ENCODE measurements at places on chromosomes 3 and 15.
A peak's percentile ranks its signal among the peaks of the same experiment; 100 is the strongest.

DNA sequence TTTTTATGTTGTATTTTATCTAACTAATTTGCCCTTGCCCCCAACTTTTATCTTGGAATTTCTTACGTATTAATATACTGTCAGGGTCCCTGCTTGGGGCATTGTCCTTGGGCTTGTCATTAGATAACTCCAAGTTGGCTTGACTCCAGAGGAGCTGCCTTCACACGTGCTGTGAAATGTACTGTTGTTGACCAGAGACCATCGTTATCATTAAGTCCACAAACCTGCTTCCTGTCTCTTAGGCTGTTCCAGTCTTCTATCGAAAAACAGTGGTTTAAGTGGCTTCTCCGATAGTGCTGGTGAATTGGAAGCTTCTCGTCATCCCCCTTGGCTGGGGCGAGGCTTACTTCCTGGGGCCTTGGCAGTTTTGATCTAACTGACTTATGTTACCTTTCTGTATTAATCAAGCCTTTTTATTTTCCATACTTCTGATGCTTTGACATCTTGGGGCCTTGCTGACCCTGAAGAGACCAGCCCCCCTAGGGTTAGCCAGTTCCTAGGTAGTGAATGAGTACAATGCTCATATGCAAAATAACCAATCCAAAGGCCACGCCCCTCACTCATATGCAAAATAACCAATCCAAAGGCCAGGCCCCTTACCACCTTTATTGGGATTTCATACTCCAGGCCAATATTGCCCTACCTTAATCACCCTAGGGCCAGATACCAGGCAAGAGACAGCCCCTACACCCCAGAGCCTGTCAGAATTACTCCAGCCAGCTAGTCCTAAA lies 164.5 kb downstream of the IGF1R start:
- DNase-seq, result no peak

- DNase-seq, result no peak
Measured at GRCh38 chr3:128253150-128253549, 99.9 kb downstream of the EEFSEC start.

GRCh38 chr15:52680761-52681160 lies 1.6 kb upstream of the ATOSA start:
- no peak for DNase-seq

GRCh38 chr3:193791041-193792032 lies 198.3 kb downstream of the OPA1 start:
- no peak for DNase-seq

DNA sequence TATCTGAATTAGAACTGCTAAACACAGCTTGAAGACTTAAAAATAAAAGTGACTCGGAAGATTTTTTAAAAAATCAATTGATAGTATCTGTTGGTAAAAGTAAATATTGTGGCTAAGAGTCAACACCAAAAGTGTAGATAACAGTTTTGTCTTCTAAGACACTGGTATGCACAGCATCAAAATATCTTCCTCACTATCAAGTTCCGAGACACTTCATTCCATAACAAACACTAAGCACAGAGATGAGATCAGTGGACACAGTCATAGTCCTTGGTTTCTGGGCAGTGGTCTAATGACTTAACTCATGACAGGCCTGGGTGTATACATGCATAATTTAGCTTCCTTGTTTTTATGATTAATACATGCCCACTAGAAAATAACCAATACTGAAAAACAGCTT lies 63.2 kb downstream of the PXYLP1 start:
- DNase-seq, result no peak

DNA sequence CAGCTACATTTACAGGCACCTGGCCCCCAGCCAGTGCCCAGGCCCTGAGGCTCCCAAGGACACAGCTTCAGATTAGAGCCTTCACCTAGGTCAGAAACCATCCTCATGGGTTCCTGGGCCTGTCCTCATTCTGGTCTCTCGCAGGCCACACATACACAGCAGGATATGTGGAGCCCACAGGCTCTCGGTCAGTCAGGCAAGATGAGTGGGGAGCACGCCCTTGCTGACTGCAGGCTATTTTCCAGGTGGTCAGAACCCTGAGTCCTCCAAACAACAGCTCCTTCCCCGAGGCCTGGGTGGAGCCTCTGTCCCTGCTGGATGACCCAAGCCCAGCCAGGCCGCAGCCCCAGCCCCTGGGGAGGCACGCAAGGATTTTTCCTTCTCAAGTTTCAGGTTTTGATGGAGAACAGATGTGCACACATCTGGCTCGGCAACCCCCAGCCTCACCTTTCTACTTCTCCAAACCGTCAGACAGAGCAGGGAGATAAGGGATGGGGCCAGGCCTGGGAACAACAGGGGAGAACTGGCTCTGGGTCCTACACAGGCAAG lies 1.6 kb downstream of the STRA6 start:
- no peak for DNase-seq

DNA sequence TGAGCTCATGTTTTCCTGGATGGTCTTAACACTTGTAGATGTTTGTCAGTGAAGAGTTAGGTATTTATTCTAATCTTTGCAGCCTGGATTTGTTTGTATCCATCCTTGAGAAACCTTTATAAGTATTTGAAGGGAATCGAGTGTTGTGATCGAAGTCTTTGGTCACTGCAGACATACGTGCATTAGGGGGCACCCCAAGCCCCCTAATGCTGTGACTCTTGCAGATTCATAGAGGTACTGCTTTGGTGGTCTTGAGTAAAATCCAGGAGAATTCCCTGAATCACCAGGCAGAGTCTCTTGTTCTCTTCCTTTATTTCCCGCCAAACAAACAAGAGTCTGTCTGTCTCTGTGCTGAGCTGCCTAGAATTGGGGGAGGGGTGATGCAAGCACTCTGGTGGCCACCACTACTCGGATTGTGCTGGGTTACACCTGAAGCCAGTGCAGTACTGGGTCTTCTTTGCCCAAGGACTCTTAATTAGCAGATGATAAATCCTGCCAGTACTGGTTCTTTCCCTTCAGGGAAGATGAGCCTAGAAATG lies 170.5 kb upstream of the POU1F1 start:
- no peak for DNase-seq

DNA sequence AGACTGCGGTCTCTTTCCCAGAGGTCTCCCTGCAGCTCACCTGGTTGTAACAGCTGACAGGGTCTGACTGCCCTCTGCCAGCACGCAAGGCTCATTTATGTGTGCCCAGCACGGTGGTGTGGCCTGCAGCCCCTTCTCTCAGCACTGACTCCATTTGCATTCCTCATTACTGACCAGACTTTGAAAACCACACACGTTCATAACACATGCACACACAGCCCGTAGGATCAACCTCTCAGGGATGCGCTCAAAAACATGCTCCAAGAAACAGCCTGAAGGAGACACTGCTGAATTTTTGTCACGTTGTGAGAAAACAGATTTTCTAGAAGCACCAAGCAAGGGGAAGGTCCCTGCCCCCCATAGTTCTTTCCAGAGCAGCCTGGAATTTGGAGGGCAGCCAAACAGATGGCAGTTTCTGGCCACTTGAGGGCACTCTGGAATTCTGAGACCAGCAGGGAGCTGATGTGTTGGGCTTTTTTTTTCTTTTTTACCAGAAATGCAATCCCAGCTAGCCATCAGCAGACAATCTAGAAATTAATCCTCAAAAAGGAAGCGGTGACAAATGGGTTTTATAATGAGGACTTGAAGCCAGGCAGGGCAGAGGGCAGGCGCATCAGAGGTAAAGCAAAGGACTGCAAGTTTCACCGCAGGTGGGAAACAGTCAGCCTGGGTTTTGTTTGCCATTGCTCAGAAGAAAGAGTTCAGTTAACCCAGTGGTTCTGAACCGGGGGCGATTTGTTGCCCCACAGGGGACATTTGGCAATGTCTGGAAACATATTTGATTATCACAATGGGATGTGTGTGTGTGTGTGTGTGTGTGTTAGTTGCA lies 170.5 kb upstream of the PROK2 start:
- DNase-seq, result no peak

DNA sequence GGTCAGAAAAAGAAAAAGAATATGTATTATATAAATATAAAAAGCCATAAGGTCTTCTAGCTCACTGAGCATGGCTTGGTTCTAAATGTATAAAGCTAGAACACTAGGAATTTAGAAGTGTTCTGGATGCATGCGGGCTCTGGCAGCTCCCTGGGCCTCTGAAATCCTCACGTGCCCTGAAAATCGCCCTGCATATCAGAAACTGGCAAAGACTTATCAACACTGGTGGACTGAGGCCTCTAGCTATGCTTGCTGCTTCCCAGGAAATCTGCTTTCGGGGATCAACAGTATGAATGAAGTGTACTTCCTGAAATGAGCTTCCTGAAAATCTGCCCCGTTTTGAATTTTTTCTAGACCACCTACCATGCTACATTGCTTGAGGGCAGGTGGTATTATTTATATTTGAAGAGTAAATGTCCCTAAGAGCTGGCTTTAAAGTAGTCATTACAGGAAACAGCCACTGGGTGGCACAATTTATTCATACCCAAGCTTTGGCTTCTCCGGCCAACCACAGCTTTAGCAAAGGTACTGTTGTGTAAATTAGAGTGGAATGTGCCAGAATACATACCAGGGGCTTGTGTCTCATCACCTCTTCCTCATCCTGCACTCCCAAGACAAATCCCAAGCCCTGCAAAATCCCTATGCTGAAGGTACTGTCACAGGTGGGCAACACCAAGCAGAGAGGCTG lies 17.7 kb downstream of the CRTAP start:
- no peak for DNase-seq

DNA sequence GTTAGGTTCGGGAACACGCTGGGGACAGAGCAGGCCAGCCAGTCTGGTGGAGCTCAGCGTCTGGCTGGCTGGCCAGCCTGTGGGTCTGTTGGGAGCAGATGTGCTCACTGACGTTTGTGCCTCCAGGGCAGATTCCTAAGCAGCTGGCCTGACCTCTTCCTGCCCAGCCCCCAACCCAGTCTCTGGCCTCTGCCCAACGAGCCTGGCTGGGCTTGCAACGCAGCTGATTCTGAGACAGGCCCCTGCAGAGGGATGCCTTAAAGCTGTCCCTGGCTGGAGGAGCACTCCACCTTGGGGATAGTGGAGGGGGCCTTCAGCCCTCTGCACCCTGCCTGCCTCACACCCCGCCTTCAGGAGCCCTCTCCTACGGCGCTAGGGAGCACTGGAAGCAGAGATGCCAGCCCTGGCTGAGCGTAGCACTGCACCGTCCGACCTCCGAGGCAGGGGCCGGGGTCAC lies 46.0 kb downstream of the KLF13 start:
- no peak for DNase-seq

GRCh38 chr3:12993517-12994356 lies 79.5 kb downstream of the IQSEC1 start:
- DNase-seq, result no peak

DNA sequence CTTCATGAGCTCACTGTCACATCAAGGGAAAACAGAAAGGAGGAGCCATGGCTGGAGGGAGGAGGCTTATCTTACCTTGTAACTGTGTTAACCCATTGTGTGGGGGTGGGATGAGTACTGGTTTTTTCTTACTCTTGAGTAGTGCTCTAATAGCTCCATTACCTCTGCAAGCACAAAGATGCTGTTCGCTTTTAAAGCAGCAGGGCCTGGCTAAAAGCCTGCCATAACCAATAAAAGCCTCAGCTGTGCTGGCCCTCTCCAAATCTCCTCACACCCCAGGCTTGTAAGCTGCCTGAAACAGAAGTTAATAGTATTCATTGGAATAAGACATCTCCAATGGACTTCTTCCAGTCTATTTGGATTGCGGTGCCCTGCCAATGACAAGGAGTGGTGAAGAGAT lies 544.1 kb downstream of the TUSC7 start:
- DNase-seq, result no peak

GRCh38 chr3:87494264-87494663 lies 217.9 kb upstream of the POU1F1 start:
- no peak for DNase-seq

DNA sequence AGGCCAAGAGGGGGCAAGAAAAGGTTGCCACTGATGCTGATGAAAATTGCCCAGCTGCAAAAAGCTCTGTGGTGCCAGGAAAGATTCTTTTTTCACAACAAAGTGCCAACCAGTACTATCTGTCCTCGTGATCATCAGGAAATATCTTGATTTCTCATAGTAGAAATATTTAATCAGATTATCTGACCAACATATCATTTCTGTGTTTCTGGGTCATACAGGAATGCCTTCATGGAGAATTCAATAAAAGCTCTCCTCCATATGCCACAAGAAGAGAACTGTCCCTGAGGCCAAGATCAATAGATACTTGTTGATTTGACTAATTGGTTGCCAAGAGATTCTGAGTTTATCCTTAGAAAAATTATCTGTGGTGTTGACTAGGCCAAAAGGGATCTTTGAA lies 63.5 kb downstream of the FSIP1 start:
- DNase-seq, result no peak

- no peak for DNase-seq
Measured at GRCh38 chr15:25345943-25346342, 92.9 kb downstream of the UBE3A start.

DNA sequence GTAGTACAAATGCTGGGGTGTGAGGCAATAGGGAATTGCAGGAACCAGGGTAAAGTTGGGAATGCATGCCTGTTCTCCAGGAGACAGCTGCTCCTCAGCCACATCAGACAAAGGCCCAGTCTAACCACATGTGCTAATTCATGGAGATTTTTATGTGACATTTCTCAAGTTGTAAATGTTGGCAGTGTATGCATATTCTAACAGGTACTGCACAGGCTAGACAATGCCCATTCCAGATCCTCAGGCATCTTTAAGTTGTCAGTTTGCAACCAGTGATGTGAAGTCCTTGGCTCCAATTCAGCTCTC lies 84.9 kb downstream of the EEFSEC start:
- DNase-seq, result no peak

DNA sequence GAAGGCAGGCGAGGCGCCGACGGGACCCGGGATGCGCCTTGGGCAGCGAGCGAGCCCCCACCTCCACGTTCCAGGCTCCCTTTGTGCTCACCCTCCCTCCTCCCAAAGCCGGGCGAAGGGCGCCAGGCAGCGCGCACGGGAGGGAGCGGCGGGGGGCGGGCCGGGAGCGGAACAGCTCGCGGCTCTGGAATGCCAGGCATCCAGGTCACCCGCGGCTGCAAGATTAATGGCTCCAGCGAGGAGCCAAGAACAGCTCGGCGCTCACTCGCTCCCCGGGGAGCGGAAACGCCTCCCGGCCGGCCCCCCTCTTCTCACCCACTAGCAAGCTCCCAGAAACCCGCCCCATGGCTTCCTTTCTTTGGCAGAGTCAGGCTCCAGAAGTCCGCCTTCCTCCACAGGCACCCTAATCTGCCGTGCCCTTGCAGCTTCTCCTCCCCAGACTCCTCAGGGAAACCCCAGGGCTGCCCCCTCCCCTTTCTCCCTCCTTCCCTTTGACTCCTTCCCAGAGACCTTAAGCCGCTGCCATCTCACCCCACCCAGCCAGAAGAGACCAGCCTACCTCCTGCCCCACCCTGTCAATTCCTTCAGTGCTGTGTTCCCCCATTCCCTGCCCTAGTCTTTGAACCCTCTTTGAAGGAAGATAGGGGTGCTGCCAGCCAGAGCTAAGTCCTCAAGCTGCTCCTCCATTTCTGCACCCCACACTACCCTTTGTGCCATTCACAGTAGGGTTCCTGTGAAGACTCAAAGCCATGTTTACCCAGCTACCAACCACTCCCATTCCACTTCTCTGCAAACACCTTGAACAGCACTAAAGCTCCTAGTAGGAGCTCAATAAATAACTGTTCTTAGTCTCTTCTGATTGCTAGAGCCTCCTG lies 9.9 kb downstream of the AMOTL2 start:
- DNase-seq, result peak; percentile 21
